ENCODE measurements at places on chromosomes 11 and 22.

DNA sequence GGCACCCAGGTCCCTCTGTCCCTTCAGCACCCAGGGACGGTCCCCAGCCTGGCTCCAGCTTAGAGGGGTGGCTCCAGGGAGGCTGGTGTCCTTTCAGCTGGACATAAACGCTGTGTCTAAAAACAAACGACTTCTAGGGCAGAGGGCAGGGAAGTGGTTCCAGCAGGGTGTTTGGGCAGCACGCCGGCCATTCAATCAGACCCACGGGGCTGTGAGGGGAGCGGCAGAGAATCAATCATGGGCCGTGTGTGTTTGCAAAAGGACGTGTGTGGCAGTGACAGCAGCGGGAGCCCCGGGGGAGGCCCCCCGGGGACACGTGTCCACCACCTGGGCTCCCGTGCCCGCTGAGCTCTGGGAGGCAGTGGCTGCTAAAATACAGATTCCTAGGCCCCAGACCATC lies 127.7 kb downstream of the MN1 start:
- DNase-seq = no peak

GRCh38 chr11:9301720-9302119 lies 12.7 kb downstream of the TMEM41B start:
- no peak for DNase-seq

DNA sequence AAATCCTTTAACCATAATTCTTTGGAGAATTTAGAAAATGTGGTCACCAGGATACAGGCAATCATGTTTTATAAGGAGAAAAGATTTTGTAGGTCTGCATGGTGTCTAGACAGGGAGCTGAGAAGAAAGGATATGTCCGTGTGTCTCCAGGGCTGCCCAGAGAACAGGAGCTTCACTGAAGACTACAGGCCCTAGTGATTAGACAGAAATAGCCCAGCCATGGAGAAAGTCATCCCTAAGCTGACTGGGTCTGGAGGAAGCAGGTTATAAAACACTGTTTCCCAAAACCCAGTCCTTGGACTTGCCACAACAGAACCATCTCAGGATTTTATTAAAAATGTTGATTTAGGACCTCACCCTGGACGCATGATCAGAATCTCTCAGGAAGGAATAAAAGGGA lies 84.4 kb downstream of the GALNT18 start:
- DNase-seq = no peak

DNA sequence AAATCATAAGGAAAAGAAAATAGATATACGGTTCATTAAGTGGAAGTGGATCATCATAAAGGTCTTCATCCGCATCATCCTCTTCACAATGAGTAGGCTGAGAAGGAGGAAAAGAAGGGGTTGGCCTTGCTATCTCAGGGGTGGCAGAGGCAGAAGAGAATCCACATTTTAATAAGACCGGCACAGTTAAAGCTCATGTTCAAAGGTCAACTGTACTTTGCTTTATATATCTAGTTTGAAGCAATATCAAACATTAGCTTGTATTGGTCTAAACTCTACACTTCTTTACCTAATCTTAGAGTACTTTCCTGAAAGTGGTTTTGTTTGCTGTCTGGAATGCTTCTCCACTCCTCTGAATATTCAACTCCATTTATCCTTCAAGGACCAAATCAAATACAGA lies 5.7 kb upstream of the PPFIBP2 start:
- no peak for DNase-seq

- no peak for DNase-seq
Observed at GRCh38 chr22:35549328-35549727, 8.7 kb downstream of the RASD2 start.

Data from stimulated activated CD8-positive, alpha-beta memory T cell treated with anti-CD3 and anti-CD28 coated beads, Interleukin-15, amount 100 ng/mL, for 48 hours (primary cell).